ENCODE measurements at places on chromosomes 12 and 14. TPM values are rescaled to one million over a fixed set of nuclear protein-coding genes. Genes with fewer than 3 reads are reported as not detected.

Gene FAR2
- 1.7 TPM for total RNA-seq

Gene MYO1H
- total RNA-seq = 0.10 TPM

Gene GPRC5D
- not detected for total RNA-seq

Gene SLCO1B1
- total RNA-seq = not detected

Gene KERA
- not detected for total RNA-seq

Gene NAP1L1
- 245 TPM for total RNA-seq

DNA sequence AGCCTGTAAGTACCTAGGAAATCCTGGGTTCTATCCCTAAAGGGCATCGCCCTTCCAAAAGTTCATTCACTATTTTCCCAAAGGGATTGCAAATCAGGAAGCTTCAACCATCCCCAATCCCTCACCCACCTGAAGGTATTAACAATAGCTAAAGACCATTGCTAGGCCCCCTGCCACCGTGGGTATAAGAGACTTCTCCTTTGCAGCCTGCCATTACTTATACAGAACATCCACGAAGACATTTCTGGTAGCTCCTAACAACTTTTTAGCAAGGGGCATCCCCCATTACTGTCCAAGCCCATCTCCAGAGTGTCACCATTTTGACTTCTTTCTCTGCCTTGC, 384 bp upstream of the SMUG1 start:
- DNase-seq = no peak

DNA sequence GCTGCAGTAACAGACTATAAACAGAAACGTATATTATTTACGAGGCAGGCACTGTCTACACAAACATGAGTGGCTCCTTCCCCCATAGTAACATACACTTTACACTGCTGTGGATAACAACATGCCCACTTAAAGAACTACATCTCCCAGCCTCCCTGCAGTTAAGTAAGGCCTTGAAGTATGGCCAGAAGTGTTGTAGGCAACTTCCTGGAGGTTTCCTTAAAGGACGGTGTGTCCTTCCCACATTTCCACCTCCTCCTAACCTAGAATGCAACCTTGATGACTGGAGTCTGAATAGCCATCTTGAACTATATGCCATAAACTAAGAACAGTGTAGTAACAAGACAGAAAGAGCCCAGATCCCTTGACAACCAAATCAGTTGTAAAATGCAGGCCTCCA, 20.3 kb downstream of the MED13L start:
- no peak for DNase-seq

DNA sequence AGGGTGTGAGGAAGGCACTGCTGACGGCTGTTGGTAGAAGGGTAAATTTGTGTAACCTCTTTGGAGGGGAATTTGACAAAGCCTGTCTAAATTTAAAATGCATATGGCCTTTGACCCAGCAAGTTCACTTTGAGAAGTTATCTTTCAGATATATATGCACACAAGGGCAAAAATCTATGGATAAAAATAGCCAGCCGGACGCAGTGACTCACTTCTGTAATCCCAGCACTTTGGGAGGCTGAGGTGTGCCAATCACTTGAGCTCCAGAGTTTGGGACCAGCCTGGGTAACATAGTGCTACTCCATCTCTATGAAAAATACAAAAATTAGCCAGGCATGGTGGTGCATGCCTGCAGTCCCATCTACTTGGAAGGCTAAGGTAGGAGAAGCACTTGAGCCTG, 13.4 kb downstream of the UBC start:
- DNase-seq = no peak

DNA sequence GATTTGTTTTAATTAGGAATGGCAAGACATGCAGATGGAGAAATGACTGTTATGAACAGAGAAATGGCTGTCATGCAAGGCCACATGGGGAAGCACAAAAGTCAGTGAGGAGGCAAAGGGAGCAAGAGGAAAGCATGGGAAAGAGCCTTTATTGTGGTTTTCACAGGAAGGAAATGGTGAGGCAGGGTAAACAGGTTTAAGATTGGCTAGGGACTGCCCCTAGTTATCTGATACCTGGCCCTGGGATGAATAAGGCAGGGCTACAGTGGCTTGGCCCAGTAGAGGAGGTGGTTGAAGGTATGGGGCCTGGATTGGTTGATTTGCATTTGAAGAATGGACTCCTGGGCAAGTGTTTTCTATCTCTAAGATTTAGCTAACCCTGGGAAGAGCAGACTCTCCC, 168.7 kb upstream of the CNOT2 start:
- DNase-seq = no peak

- no peak for DNase-seq
Measured at GRCh38 chr14:37977481-37977880, 230.2 kb upstream of the SSTR1 start.

GRCh38 chr14:105351920-105352851, 37.6 kb downstream of the PACS2 start:
- DNase-seq = peak; percentile 92

GRCh38 chr14:84410344-84410743, 1119.6 kb upstream of the FLRT2 start:
- no peak for DNase-seq

- DNase-seq = no peak
Measured at GRCh38 chr12:42587601-42588523, 1.7 kb downstream of the PRICKLE1 start.
